HepG2 (cell line): ENCODE measurements at places on chromosomes 16 and 17. TPM values are rescaled to one million over a fixed set of nuclear protein-coding genes. Genes with fewer than 3 reads are reported as not detected.

GRCh38 chr16:65278874-65279273 lies 157.0 kb upstream of the CDH11 start:
- no peaks in the 10 kb centered on the region for H3K4me1 ChIP-seq
- peaks cover 1% of the 10 kb centered on the region; the same call in 1 of the 2 replicates for H3K27me3 ChIP-seq
- H3K27ac ChIP-seq, result no peak overlapping the region
- H3K36me3 ChIP-seq, result no peaks in the 10 kb centered on the region

GRCh38 chr16:67593288-67593687 lies 31.0 kb downstream of the CTCF start:
- H3K4me3 ChIP-seq, result no peak overlapping the region
- peaks cover 11% of the 10 kb centered on the region for H3K36me3 ChIP-seq
- no peak overlapping the region for H3K27ac ChIP-seq
- no peaks in the 10 kb centered on the region for H3K27me3 ChIP-seq
- DNase-seq, result no peak

DNA sequence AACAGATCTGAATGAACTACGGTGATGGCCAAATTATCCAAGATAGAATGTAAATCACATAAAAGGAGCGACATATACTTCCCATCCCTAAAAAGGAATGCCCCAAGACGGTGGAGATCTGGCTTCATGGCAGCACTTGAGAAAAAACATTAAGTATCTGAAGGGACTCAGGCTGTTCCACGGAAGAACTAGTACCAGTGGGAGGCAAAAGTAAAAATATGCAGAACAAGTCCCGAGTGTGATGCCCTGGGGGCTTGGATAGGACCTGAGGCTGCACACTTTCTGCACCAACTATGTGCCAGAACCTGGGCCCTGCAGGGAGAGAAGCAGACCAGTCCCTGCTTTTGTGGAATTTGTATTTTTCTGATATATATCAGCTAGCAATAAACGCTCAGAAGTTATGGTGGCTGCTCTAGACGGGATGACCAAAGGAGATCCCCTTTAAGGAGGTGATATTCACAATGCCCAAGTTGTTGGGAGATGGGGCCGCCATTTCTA lies 539 bp upstream of the CKLF start:
- H3K4me1 ChIP-seq, result peaks cover 77% of the 10 kb centered on the region
- H3K4me3 ChIP-seq, result peak overlapping the region; percentile 70
- peaks cover 6% of the 10 kb centered on the region; the same call in 1 of the 3 replicates for H3K36me3 ChIP-seq
- H3K27ac ChIP-seq, result peak overlapping the region; percentile 87
- no peaks in the 10 kb centered on the region for H3K27me3 ChIP-seq

GRCh38 chr17:71467719-71468118 lies 653.1 kb upstream of the SOX9 start:
- H3K27me3 ChIP-seq, result no peaks in the 10 kb centered on the region

DNA sequence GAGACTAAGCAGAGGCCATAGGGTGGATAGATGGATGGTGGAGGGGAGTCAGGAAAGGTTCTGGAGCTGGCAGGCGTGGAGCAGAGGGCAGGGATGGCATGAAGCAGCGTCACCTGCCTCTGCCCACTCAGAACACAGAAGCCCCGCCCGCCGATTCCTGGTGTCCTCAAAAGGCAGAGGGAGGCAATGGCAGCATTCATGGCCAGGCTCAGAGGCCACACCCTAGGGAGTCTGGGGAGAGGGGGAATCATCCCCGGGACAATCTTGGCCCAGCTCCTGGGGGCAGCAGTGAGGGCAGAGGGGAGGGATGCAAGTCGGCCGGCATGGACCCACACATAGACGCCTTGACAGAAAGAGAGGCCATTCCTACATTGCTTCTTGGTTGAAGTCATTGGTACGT lies 60.7 kb upstream of the CACNG4 start:
- H3K27me3 ChIP-seq, result peaks cover 5% of the 10 kb centered on the region; the same call in 1 of the 2 replicates
- no peak overlapping the region for H3K27ac ChIP-seq
- no peaks in the 10 kb centered on the region for H3K36me3 ChIP-seq

GRCh38 chr16:13554005-13554404 lies 365.9 kb upstream of the ERCC4 start:
- no peak for DNase-seq
- no peaks in the 10 kb centered on the region for H3K4me1 ChIP-seq
- H3K4me3 ChIP-seq, result no peak overlapping the region
- no peak overlapping the region for H3K27ac ChIP-seq
- H3K27me3 ChIP-seq, result peaks cover 9% of the 10 kb centered on the region; the same call in 1 of the 3 replicates

DNA sequence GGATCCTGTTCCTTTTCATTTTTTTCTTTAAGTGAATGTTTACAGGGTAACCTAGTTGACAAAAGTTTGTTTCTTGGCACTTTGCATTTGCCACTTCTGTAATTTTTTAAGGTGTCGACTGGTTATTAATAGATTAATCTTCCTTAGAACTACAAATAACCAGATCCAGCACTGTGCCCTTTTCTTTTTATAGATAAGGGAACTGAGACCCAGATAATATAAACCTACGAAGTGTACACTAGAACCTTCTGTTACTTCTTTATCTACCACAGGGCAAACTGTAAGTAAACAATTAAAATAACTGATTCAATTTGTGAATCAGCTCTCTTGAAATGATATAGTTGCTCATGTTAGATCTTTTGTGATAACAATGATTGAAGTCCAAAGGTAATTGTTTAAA lies 55.4 kb downstream of the NLK start:
- no peak overlapping the region for H3K27ac ChIP-seq
- no peaks in the 10 kb centered on the region for H3K27me3 ChIP-seq
- peaks cover 21% of the 10 kb centered on the region for H3K4me1 ChIP-seq
- no peak overlapping the region for H3K4me3 ChIP-seq
- DNase-seq, result no peak

GRCh38 chr16:64762211-64762610 lies 359.7 kb downstream of the CDH11 start:
- H3K27ac ChIP-seq, result no peak overlapping the region
- H3K4me3 ChIP-seq, result no peak overlapping the region
- H3K27me3 ChIP-seq, result no peaks in the 10 kb centered on the region
- no peaks in the 10 kb centered on the region for H3K4me1 ChIP-seq

- H3K4me3 ChIP-seq, result no peak overlapping the region
- H3K27me3 ChIP-seq, result peaks cover 45% of the 10 kb centered on the region
- no peak for DNase-seq
- H3K36me3 ChIP-seq, result no peaks in the 10 kb centered on the region
These were observed 21.1 kb upstream of the DOK4 start for GRCh38 chr16:57507136-57508034.

GRCh38 chr16:80210787-80211186 lies 330.0 kb upstream of the DYNLRB2 start:
- no peak for DNase-seq
- H3K4me3 ChIP-seq, result no peak overlapping the region
- H3K36me3 ChIP-seq, result no peaks in the 10 kb centered on the region
- H3K4me1 ChIP-seq, result no peaks in the 10 kb centered on the region
- H3K27ac ChIP-seq, result no peak overlapping the region
- no peaks in the 10 kb centered on the region for H3K27me3 ChIP-seq

Gene ACSM2B
- 15.0 and 34.0 TPM in 2 replicates for total RNA-seq

DNA sequence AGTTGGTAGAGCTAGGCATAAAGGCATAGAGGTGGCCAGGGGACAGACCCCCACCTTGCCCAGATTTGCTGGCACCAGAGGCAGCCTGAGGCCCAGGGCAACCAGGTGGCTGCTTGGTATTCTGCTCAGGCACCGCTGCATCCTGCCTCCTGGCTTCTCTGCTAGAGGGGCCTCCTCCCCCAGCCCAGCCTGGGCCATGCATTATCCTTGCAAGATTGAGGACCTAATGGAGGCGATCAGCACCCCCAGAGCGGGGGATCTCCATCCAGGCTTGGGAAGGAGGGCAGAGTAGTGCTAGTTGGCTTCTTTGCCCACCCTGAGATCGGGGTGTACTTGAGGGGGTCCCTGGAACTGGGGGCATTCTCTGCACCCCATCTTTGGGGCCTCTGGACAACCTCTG lies 23.8 kb downstream of the CDK5RAP3 start:
- H3K27me3 ChIP-seq, result peaks cover 57% of the 10 kb centered on the region
- no peak overlapping the region for H3K27ac ChIP-seq
- H3K36me3 ChIP-seq, result no peaks in the 10 kb centered on the region
- DNase-seq, result no peak
- H3K4me3 ChIP-seq, result no peak overlapping the region
- peaks cover 36% of the 10 kb centered on the region for H3K4me1 ChIP-seq

GRCh38 chr17:57121308-57122042 lies 36.4 kb downstream of the AKAP1 start:
- no peak for DNase-seq
- no peaks in the 10 kb centered on the region for H3K27me3 ChIP-seq
- peak overlapping the region; percentile 21 for H3K27ac ChIP-seq
- H3K36me3 ChIP-seq, result peaks cover 72% of the 10 kb centered on the region
